ENCODE measurements at places on chromosomes 5 and 9. TPM values are rescaled to one million over a fixed set of nuclear protein-coding genes. Genes with fewer than 3 reads are reported as not detected.

Gene RETREG1
- 9.7 TPM for total RNA-seq

Gene SLCO4C1
- total RNA-seq = 1.6 TPM

Gene GNA14
- total RNA-seq = 7.2 TPM

Gene ETF1
- total RNA-seq = 101 TPM

Gene SMIM27
- total RNA-seq = 6.7 TPM

Gene AGTPBP1
- total RNA-seq = 25.6 TPM

Gene C1QTNF2
- 9.1 TPM for total RNA-seq
